ENCODE measurements at places on chromosomes 6 and 20.

GRCh38 chr6:111458670-111459232, 24.3 kb downstream of the REV3L start:
- no peak for DNase-seq

GRCh38 chr6:14670806-14671205, 553.2 kb downstream of the CD83 start:
- DNase-seq = no peak

DNA sequence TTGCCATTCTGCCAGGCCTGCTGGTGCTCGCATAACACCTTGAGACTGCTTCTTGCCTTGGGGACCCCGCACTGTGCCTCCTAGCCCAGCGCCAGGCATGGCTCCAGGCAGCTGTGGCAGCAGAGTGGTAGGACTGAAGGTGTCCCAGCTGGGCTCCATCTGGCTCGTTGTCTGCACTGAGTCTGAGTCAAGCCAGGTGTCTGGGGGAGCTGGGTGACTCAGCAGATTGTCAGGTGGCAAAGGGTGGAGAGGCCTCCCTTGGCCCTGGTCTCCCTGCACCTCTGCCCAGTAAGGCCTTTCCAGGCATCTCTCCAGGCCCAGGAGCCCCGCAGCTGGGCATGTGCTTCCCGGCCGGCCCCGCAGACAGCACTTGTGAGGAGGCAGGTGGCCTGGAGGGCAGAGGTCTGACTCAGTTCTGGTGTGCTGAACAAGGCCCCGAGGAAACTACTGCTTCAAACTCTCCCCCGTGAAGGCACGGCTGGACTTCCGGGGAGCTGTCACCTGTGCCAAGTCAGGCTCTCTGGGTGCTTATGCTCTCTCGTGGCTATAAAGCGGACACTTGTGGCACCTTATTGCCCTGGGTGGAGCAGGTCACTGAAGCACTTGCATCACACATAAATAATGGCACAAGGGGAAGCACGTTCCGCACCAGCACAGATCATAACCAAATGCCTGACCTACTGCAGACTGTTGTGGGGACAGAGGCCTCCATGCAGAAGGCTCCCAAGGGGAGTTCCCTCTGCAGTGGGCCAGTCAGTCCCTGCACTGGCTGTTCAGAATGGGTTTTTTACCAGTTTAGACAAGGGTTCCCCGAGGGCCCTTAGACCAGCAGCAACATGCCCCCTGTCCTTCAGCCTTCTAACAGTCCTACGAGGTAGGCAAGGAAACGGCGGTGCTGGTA, 27.5 kb downstream of the FOXC1 start:
- DNase-seq = peak; percentile 46

GRCh38 chr20:63419299-63419698, 53.2 kb downstream of the KCNQ2 start:
- DNase-seq = no peak

- DNase-seq = peak; percentile 10
Measured at GRCh38 chr6:44630125-44631028, 242.9 kb downstream of the CDC5L start.

DNA sequence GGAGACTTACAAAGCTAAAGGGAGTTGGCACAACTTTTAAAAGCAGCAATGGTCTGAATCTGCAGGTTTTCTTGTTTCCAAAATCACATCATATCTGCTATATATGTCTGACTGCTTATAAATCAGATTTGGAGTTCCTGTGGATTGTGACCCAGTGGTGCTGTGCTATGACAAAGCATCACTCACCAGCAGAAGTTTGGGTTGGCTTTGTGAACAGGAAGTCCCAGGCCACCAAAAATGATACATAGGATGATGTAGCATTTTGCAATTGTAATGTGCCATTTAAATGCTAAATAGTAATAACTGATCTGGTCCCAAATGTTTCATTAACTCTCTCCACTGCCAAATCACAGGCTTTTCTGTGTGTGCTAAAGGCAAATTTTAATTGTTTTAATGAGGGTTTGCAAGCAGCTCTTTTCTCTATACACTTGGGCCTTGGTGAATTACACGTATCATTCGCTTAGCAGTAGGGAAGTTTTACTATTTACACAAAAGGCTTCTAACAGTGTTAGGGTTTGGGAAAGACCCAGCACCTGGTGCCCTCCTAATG, 60.8 kb downstream of the SYNDIG1 start:
- DNase-seq = no peak

- DNase-seq = no peak
Measured at GRCh38 chr6:2222275-2222842, 23.0 kb downstream of the GMDS start.

DNA sequence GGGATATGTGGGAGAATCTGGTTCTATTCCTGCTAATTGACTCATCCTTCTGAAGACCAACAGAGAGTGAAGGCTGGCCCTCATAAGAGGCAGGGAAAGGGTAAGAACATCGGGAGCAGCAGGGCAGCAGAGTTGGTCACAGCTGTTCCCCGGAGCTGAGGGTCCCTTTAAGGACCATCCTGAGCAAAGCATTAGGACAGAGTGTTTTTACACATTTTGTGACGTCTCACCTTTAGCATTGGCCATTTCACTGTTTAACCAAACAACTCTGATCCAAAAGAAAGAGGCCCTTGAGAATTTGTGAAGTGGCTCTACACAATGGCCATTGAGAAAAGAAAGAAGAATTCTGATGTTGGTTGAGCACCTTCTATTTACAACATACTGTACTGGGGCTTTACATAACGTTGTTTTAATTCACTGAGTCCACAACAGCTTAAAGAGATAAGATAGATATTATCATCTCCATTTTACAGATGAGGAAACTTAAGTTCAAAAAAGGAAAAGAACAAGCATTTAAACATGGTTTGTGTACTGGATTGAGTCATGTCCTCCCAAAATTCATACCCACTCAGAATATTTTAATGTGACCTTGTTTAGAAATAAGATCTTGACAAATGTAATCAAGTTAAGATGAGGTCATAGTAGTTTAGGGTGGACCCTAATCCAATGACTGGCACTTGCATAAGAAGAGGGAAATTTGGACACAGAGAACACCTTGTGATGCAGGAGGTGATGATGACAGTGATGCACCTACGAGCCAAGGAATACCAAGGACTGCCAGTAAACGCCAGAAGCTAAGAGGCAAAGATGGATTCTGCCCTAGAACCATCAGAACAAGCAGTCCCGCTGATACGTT, 62.0 kb downstream of the VGLL2 start:
- no peak for DNase-seq

DNA sequence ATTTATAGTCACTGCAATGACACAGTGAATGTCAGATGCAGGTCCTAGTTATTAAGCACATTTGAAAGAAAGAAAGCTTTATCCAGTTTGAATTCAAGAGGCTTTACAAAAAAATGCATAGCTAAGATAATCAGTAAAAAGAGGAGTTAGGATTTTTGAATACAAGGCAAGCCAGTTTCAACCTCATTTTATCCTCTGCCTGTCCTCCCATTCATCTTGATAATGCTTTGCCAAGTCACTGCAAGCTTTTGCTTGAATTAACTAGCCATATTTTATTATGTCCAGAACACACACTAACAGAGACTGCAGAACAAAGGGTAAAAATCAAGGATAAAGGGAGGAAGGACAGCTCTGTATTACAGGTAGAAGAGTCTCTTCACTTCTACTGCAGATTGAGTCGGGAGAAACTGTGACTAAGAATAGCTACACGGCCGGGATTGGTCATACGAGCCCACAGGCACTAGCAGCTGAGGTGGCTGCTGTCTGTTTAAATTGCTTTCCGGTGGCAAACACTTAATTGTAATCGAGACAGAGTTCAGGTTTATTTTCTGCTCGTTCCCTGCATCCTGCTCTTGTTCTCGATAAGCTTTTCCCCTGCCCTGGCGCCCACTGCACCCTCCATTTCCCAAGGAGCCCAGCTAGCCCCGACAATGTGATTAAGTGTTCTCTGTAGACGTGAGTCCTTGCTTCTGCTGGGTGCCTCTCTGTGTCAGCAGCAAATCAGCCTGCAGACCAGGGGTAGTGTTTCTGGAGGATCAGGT, 30.5 kb upstream of the AKAP12 start:
- DNase-seq = no peak

GRCh38 chr6:8434727-8435092, 635 bp downstream of the SLC35B3 start:
- DNase-seq = no peak

GRCh38 chr6:107243471-107243870, 128.2 kb upstream of the BEND3 start:
- DNase-seq = no peak

- DNase-seq = no peak
Measured at GRCh38 chr20:60754856-60755255, 497.2 kb upstream of the CDH4 start.

DNA sequence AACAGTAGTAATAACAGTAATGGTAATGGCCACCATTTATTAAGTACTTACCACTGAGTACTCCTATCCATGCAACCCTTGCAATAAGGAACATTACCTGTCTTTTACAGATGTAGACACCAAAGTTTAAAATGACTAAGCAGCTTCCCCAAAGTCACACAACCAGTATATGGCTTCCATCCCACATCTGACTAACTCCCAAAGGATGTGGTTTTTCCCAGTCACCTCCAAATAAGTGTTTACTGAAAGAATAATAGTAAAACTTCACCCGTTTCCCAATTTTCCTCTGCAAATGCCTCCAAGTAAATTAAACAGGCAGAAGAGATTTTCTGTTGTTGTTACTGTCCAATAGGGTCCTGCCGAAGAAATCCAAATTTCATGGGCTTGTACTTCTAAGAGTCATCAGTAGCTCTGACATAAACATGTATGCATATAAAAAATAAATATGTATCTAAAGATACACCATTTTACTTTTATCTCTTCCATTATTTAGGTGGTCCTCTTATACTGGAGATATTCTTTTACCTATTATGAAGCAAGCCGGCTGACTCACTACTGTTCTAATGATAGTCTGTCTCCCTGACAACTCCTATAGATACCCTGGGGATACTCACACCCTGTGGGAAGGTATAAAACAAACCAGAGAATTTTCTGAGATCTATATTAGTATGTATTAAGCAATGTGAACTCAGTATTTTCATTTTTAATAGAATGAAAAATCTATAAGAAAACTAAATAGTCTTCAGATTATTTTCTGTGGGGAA, 77.9 kb upstream of the ID4 start:
- DNase-seq = no peak

- DNase-seq = no peak
Measured at GRCh38 chr6:153947808-153948447, 91.1 kb upstream of the OPRM1 start.

GRCh38 chr6:17740559-17741220, 34.0 kb upstream of the NUP153 start:
- no peak for DNase-seq

GRCh38 chr20:51656726-51657260, 111.4 kb downstream of the ATP9A start:
- DNase-seq = no peak

DNA sequence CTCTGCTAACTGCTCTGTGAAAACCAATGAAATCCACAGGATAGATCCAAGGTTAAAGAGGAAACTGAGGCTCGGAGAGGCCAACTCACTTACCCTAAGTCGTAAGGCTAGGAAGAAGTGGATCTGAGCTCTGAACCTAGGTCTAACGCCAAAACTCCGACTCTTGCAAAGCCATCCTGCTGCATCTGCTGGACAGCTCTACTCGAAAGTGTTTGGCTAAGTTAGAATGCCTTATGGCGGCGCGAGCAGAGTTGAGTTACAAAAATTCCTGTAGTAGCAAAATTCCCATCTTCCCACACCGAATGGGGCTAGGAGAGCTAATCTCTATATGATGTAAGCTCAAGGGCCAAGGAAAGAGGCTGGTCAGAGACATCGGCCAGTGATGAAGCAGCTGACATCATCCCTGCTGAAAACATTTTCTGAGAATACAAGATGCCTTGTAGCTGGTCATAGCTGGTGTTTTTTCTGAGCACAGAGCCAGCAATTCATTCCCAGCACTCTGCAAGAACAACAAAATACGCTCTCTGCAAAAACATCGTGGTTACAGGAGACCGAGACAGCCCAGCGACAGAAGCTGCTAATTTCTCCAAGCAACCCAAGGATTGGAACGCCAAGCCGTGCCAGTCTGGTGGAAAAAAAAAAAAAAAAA, 1.8 kb downstream of the SPATA2 start:
- no peak for DNase-seq

- no peak for DNase-seq
Measured at GRCh38 chr6:28978959-28979561, 26.1 kb downstream of the ZNF311 start.

DNA sequence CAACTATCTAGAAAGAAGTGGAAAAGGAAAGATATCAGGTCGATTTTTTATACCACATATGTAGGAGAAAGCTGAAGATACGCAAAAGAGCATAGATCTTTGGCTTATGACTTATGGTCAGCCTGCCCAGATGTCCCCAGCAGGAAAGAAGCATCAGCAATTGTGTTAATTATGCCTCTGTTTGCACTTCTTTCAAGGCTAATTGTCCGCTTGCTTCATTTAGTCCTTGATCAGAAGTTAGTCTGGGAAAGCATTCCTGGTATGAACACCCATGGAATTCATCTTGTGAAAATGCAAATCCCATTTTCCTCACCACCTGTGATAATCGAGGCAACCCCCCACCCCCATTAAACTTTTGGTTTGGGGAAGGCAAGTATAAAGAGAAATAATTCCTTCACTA, 62.8 kb downstream of the ATP9A start:
- no peak for DNase-seq

GRCh38 chr20:37989601-37990295, 43.5 kb downstream of the TTI1 start:
- no peak for DNase-seq

- no peak for DNase-seq
Measured at GRCh38 chr20:62962221-62962879, 9.8 kb downstream of the SLC17A9 start.

DNA sequence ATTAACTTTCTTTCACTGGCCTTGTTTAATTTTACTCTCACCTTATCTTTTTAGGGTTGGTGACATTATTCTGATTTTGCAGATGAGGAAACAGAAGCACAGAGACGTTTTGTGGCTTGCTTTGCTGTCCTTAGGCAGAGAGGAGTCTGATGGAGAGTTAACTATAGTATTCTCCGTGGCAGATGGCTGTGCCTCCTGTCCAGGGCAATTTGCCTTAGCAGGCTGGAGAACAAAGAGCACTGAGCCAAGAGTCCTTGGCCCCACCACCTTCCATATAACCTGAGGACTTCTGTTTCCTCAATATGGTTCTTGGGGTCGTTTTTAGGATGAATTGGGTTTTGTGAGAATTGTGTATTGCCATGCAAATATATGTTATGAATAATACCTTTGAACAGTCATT, 71.4 kb upstream of the BACH2 start:
- no peak for DNase-seq

DNA sequence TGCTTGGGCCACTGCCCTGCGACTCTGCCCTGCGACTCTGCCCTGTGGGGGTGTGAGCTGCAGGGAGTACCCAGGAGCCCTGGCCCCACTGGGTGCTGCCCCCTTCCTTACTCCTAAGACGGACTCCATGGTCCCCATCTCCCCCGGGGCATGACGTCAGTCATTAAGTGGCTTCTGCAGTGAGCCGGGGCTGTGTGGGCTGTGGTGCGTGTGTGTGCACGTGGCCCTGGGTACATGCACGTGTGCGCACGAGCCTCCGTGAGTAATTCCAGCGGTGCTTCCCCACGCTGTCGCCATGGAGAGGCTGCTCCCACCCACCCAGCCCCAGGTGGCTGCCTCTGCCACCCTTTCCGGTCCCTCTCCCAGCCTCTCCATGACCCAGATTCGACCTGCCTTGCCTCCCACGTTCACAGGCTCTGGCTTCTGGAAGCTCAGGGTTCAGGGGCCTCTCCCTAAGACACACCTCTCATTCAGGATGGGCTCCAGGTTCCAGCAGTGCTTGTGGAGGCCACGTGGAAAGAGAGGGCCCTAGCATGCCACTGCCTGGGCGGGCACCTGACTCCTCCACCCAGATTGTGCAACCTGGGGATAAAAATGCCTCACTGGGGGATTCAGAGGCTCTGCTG, 88.3 kb downstream of the DLGAP4 start:
- DNase-seq = no peak

GRCh38 chr6:42349753-42350511, 101.8 kb downstream of the TRERF1 start:
- DNase-seq = no peak

Data from germinal center (tissue), 1 donor.